ENCODE measurements at places on chromosomes 3 and 15.

DNA sequence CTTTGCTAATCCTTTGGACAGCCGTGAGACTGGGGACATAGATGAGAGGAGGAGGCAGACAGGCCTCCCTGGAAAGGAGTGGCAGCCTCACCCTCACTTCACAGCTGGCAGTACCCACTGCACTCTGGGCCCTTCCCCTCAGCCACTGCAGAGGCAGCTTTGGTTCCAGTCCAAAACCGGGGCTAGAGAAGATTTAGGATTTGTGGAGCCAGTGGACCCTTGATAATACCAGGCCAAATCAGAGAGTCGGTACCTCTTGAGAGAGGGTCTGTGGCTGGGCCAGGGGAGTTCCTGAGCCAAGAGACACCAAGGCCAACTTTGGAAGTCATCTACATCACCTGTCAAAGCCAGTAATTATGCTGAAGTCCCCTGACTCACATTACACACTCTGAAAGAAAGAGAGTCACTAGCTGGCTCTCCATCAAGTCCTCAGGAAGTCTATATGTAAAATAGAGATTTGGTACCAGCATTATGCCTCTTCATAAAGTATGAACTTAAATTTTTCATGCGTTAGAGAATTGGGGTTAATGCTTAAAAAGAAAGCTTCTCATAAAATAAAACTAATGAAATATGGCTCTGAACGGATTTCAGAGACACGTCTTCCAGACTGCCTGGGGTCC, 244.1 kb upstream of the SEMA6D start:
- no peak for DNase-seq

GRCh38 chr3:14959359-14959943, 12.1 kb downstream of the NR2C2 start:
- DNase-seq: no peak

GRCh38 chr15:62187425-62187824, 22.3 kb upstream of the C2CD4B start:
- no peak for DNase-seq

GRCh38 chr3:35946121-35946853, 307.0 kb downstream of the ARPP21 start:
- no peak for DNase-seq

- no peak for DNase-seq
Observed at GRCh38 chr3:180749322-180749721, 70.0 kb upstream of the CCDC39 start.

- no peak for DNase-seq
Observed at GRCh38 chr3:31918179-31919150, 62.6 kb downstream of the OSBPL10 start.

- DNase-seq: no peak
Observed at GRCh38 chr15:74568594-74568993, 27.6 kb downstream of the ARID3B start.

DNA sequence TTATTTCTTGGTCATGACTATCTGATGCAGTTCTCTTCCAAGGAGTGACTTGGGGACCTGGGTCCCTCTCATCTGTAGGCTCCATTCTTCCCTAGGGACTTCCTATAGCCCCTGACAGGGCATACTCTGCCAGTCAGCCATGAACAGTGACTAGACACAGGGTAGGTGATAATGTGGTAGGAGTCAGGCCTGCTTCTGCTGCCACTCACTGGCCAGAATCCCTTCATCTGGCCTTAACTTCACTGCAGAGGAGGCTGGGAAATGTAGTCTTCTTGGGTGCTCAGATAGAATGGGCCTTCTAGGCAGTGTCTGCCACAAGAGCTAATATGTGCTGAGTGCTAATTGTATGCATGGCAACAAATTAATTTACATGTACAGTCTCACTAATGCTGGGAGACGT, 84.5 kb downstream of the CACNA2D3 start:
- DNase-seq: no peak

- DNase-seq: no peak
Observed at GRCh38 chr3:61417352-61417751, 144.0 kb upstream of the PTPRG start.

DNA sequence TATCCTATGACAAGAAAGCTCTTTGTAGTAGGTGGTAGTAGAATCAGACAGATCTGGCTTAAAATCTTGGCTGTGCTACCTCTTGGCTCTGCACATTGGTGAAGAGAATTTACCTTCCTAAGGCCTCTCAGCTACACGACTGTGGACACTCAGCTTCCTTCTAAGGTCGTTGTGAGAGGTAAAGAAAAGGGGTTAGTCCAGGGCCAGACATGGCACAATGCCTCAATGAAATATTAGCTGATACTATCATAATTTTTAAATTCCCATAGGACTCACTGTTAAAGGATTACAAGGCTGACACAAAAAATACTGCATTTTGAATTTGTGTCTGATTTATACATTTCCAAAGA, 80.4 kb downstream of the IGF1R start:
- no peak for DNase-seq

DNA sequence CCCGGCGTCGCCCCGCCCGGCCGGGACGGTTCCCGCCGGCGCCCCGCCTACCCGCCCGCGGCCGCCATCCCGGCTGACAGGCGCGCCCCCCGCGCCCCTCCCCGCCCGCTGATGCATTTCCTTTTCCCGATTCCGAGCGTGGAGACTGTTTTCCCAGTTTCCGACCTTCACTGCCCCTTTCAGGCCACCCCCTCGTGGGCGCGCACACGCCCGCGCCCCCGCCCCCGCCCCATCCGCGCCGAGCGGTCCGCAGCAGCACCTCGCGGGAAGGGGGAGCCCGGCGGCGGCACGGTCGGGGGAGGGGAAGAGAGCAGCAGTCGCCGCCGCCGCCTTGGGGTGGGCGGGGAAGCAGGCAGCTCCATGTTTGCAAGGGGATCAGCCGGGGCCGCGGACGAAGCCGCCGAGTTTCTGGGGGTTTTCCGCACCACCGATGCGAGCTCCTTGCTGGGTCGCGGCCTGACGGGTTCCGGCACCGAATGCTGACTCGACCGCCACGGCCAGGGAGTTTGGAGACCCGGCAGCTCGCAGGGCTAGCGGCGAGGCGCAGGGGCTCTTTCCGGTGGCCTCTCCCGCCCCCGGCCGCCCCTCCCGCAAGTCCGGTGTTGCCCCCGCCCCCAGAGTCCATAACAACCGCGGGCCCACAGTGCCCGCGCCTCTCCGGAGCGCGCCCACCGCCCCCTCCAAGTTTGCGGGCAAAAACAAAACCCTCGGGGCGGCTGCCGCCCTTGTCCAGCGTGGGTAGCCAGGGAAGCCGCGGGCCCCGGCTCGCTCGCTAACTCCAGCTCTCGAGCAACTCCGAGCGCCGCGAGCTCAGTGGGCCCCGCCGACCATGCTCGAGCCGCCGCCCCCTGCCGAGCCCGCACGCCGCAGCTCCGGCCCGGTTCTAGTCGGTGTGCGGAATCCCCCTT, 3.2 kb upstream of the SIN3A start:
- DNase-seq: peak; percentile 79

GRCh38 chr3:55704521-55704920, 217.4 kb upstream of the WNT5A start:
- DNase-seq: no peak

DNA sequence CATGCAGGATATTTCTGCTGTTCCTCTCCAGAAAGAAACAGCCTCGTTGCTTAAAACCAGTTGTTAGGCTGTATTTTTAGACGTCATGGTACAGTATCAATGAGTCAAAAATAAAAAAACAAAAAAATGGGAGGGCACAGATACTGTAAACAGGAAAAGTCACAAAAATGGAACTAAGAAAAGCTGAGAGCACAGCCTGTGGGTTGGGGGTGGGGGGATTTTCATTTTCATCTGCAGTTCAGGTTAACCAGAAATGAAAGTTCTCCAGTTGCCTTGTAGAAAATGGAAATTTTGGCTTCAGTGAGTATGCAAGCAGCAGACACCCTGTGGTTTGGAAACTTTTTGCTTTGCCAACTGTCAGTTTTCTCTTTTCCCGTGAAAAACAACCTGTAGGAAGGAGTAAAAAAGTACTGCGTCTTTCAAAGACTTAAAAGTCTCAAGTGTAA, 59.0 kb downstream of the FRMD4B start:
- DNase-seq: peak; percentile 55

DNA sequence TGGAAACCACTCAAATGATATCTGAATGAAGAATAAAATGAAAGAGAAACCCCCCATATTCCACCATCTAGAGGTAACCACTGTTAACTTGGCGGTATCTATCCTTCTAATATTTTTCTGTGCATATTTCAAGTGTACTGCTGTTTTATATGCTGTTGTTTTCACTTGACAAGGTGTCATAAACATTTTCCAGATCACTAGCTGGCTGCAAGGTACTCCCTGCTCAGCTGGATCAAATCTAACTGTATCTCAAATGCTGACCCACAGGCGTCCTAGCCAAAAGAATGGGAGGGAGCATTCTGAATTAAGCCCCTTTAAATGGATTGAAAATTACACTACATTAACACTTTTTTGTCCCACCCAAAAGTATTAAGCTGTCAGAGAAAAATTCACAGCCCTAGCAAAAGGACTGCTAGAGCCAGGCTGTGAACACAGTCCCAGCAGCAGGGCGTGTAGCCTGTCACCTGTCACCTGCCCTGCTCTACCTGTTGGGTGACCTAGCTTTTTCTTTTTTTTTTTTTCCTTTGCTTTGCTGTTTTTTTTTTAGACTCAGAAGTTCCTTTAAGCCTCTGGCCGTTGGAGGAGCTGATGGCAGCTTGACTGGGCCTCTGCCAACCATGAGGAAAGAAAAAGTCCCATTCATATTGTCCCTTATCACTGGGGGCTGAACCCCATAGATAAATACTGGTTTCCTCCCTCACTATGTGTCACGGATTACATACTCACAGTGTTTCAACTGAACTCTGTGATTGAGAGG, 93.7 kb upstream of the TSC22D2 start:
- no peak for DNase-seq

- DNase-seq: no peak
Observed at GRCh38 chr15:76234337-76234889, 76.9 kb downstream of the ETFA start.

DNA sequence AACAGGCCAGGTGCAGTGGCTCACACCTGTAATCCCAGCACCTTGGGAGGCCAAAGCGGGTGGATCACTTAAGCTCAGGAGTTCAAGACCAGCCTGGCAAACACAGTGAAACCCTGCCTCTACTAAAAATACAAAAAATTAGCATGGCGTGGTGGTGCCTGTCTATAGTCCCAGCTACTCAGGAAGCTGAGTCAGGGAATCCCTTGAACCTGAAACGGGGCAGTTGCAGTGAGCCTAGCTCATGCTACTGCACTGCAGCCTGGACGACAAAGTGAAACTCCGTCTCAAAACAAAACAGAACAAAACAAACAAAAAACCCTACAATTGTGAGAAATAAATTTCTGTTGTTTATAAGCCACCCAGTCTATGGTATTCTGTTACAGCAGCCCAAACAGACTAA, 94.7 kb downstream of the PIK3CB start:
- no peak for DNase-seq
